ENCODE measurements at places on chromosomes 6 and 20.

DNA sequence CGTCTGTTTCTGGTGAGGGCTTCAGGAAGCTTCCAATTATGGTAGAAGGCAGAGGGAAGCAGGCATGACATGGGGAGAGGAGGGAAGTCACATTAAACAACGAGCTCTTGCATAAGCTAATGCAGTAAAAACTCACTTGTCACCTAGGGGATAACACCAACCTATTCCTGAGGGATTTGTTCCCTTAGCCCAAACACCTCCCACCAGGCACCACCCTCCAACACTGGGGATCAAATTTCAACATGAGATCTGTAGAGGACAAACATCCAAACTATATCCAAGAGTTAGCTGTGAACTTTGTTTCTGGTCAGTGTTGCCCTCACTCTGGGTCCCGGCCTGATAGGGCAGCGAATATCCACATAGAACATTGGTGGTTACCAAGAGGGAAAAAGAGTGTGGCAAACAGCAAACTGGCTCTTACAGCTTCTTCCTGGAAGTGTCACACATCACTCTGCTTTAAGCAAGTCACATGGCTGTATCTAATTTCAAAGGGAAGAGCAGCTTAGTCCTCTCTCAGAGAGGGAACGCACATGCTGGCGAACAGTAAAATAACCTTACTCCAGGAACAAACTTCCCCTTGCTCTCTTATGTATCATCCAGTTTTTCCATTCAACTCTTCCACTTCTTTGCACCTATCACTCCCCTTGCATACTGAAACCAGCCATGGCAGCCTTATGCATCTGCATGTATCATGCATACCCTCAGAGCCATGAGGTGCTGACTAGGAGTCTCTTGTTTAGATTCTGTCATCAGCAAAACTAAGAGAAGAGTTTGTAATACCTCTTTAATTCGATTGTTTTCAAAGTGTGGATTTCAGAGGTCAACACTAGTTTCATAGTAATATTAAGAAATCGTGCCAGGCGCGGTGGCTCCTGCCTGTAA, 4.8 kb upstream of the MOCS1 start:
- DNase-seq, result no peak

DNA sequence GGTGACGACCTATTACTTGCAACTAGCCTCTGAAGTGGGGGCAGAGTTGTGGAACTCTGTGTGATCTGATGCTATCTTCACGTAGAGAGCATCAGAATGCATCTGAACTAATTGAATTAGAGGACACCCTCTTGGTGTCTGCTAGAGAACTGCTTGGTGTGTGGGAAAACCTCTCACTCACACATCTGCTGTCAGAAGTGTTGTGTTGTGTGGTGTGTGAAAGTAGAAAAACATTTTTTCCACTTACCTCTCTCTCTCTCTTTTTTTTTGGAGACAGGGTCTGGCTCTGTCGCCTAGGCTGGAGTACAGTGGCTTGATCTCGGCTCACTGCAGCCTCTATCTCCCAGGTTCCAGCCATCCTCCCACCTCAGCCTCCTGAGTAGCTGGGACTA, 90.0 kb downstream of the CHMP4B start:
- DNase-seq, result no peak

DNA sequence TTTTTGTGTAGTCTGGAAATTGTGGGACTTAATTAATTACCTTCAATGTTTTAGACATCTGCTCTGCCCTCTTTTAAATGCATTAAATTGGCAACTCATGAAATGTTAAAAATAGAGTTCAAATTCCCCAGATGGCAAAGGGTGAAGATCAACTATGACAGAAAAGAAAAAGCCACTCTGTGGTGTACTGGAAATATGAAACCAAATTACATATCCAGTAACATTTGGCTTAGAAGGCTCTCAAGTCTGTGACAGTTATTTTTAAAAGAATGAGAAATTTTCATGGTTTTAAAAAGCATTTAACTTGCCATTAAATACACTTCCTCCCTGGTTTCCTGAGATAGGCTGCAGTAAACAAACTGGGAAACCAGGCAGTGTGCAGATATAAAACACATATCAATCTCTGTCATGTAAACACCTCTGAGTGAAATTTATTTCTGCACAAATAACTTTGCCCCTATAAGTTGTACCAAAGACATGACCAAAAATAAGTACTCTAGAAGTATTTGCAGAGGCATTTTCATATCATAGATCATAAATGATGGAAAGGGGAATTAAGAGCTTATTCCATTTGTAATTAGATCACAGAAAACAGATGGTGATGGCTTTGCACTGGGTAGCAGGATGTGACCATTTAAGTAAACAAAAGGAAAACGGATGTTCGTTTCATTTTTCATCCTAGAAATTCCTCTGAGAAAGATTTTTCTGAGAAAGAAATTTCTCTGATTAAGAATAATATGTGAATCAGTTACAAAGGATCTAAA, 360.1 kb downstream of the SAMD5 start:
- no peak for DNase-seq

GRCh38 chr6:28401172-28401571, 1.6 kb upstream of the ZSCAN12 start:
- DNase-seq, result no peak

DNA sequence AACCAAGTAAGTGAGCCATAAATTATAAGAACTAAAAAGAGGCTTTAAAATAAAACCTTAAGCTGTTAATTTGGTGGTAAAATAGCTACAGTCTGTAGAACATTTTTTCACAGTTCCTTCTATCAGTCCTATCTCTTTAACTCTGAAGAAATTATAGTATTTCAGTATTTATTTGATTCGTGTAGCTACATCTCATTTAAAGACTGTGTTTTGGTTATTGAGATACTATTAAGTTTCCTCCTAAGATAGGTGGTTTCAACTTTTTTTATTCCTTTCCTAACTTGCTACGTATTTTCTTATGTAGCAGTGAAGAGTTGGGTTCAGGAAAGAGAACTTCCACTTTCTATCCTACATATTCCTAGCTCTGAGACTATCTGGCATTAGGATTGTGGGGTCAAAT, 97.2 kb downstream of the CD2AP start:
- no peak for DNase-seq

- no peak for DNase-seq
Observed at GRCh38 chr6:143998686-143999085, 9.4 kb downstream of the PLAGL1 start.
